ENCODE measurements at places on chromosomes 12 and 14.

- DNase-seq, result no peak
Observed at GRCh38 chr14:104871145-104871655, 6.1 kb downstream of the CEP170B start.

DNA sequence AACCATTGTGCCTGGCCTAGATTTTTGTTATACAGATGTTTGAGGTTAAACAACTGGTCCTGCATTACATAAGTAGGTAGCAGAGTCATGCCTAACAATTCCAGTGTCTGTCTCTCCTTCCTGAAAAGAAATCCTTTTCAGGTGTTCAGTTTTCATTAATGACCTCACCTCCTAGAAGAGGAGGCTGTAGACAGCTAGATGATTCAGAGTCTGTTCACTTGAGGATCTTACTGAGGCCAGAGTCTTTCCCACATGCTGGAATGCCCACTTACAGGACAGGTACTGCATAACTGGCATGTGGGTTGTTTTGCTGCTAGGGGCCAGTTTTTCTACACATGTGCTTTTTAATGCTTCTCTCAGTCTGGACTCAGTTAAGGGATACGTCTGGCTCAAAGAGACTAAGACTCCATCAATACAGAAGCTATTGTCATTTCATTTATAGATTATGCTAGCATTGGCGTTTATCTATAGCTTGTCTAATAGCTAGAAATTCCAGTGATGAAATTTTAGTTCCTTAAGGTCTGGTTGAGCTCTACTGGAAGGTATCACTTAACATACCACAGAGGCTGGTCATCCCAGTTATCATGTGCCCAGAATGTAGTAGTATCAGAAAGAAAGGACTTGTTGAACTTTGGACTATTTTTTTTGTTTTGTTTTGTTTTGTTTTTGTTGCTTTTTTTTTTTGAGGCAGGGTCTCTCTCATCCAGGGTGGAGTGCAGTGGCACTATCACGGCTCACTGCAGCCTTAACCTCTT, 206.4 kb downstream of the ERC1 start:
- no peak for DNase-seq

DNA sequence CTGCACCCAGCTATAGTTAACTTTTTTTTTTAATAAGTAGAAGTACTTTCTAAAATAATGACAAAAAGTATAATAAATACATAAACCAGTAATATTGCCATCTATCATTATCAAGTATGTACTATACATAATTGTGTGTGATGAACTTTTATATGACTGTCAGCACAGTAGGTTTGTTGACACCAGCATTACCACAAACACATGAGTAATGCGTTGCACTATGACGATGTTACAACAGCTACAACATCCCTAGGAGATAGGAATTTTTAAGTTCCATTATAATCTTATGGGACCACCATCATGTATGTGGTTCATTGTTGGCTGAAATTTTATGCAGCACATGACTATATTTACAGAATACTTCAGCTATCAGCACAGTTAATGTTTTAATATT, 62.9 kb upstream of the VSX2 start:
- DNase-seq, result no peak

- DNase-seq, result no peak
Observed at GRCh38 chr12:125193376-125194152, 128.3 kb downstream of the AACS start.

DNA sequence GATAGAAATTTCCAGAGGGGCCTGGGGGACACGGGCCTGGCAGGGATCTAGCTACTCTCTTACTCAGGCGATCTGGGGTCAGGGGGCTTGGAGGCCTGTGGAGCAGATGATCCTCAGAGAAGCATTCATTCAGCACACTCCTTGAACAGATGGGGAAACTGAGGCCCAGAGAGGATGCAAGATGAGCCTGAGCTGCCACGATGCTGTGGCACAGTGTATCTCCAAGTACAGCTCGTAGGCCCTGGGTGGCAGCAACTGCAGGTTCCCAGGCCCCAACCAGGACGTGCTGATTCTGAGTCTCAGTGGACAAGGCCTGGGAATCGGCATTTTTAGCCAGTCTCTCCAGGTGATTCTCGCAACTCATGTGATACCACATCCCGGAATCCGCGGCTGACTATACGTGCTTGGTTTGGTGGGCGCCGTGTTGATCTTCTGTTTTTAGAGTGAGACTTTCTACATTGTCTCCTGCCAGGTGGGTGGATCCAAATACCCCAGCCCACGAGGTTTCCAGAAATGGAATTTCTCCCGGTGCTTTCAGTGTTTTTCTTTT, 22.5 kb downstream of the ADGRD1 start:
- DNase-seq, result no peak

GRCh38 chr12:50081096-50081808, 3.9 kb upstream of the SMARCD1 start:
- DNase-seq, result peak; percentile 10

GRCh38 chr12:61525331-61525730, 734.9 kb upstream of the USP15 start:
- DNase-seq, result no peak

GRCh38 chr12:74770552-74770951, 232.9 kb downstream of the ATXN7L3B start:
- no peak for DNase-seq

GRCh38 chr12:86683568-86684304, 427.5 kb upstream of the MGAT4C start:
- DNase-seq, result no peak

GRCh38 chr14:61461808-61462275, 140.5 kb downstream of the PRKCH start:
- DNase-seq, result peak; percentile 72

GRCh38 chr12:105704787-105705186, 374.3 kb downstream of the C12orf75 start:
- DNase-seq, result no peak

GRCh38 chr14:85242666-85243065, 287.3 kb upstream of the FLRT2 start:
- no peak for DNase-seq

DNA sequence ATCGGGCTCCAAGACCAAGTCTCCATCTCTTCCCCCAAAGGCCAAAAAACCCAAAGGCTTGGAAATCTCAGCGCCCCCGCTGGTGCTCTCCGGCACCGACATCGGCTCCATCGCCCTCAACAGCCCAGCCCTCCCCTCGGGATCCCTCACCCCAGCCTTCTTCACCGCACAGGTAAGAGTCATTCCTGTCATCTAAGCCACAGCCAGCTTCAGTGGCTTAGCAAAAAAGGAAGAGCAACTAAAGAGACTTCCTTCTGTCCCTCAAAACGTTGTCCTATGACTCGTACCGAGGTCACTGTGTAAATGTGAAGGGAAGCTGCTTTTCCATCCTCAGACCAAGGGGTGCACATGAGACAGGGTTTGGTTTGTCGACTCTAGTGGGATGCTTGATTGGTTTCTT, 53.4 kb downstream of the ELK3 start:
- no peak for DNase-seq

DNA sequence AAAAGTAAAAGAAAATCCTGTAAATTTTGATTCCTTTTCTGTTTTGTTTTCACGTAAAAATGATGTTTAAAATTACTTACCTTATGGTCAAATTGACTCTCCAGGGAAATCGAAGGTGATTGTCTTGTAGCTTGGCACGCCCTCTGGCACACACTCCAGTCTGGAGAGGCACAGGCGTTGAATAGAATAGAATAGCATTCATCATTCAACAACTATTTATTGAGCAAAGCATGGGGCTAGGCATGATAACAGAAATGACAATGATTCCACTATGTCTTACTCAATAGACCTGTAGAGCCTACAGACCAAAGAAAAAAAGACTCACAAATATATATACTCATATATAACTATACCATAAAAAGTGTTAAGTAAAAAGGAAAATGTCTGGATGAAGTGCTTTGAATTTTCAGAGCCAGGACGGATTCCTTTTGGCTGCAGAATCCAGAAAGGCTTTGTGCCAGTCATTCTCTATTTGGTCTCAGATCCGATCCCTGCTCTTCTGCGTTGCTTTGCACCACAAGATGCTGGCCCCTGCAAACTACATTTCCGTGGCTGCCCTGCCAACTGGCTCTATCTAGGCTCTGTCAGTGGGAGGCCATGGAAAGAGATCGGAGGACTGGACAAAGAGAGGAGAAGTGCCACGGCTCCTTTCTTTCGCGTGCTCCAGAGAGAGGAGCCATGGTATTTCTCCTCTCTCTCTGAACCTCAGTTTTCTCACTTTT, 231.8 kb downstream of the CRADD start:
- DNase-seq, result no peak

DNA sequence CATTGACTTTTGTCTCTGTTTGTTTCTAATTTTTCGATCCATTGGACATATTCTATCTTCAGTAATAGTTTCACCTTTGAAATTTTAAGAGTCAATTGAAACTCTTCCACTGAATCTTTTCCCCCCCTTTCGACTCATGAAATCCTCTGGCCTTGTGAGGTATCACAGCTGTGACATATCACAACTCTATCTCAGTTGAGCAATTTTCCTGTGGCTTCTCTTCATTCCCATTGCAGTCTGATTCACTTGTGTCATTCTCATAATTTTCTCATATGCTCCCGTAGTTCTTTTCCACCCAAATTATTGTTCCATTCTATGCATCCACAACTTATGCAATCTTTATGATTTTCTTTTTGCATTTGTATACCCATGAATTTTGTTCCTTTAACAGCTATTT, 261.6 kb downstream of the DACT1 start:
- no peak for DNase-seq

DNA sequence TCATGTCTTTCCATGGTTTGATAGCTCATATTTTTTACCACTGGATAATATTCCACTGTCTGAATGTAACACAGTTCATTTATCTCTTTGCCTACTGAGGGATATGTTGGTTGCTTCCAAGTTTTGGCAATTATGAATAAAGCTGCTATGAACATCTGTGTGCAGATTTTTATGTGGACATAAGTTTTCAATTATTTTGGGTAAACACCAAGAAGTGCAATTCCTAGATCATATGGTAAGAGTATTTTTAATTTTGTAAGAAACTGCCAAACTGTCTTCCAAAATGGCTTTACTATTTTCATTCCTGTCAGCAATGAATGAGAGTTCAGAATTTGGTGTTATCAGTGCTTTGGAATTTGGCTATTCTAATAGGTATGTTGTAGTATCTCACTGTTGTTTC, 43.7 kb upstream of the SLC35F4 start:
- no peak for DNase-seq

- no peak for DNase-seq
Observed at GRCh38 chr12:3624273-3624672, 128.6 kb downstream of the CRACR2A start.

DNA sequence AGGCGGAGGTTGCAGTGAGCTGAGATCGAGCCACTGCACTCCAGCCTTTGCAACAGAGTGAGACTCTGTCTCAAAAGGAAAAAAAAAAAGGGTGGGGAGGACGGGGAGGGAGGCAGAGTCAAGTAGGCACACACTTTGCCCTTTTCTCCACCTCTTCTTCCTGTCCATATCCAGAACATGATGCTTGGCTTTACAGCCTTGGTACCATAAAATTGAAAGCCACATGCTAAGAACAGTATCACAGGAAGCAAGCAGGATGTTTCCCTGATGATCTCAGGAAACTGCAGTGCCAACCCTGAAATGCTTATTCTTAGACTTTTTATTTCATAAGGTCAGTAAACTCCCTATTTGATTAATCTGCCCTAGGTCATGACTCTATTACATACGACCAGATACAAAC, 32.5 kb upstream of the YAF2 start:
- DNase-seq, result no peak

- no peak for DNase-seq
Observed at GRCh38 chr14:52792097-52792415, 649 bp upstream of the GNPNAT1 start.

DNA sequence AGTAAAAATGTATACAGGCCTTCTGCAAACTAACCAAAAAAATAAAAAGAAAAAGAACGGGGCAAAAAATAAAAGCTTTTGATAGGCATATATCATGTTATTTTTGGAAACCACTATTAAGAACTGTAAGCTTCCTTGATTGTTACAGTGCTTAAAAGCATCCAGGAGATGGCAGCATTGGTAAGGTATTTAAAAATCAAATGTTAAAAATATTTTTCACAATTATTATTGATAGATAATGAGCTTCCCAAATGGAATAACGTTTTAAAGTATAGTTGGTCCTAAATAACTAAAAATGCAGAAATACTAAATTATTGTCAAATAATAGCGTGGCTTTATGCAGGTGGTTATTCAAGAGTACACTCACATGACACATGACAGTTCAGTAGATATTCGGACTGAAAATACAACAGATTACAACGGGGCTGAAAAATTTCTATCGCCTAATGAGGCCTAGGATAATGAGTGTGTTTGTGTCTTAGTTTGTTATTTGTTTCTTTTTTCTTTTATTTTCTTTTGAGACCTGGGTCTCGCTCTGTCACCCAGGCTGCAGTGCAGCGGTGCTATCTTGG, 127.2 kb upstream of the ATF7IP start:
- peak; percentile 52 for DNase-seq

DNA sequence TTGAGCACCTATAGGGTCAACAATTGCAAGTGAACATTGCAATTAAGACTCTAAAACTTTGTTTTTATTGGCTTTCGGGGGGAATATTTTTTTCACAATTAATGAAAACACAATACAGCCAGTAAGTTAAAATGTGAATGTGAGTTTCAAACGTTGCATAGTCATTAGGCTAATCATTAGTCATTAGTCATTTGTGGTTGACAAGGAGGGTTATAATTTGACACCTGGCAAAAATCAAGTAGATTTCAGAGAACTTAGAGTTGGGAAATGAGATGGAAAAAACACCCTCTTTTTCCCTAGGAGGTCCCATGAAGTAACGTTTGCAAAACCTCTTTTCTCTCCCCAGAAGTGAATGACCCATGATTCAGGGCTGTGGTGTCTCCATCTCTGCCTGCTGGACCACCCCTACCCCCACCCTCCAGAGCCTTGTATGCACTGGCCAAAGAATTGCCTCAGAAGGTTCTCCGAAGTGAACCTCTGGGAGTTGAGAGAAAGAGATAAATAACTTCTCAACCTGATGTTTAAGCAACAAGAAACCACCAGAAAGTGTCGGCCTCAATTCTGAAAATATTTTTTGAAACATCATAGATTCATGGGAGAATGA, 196.3 kb downstream of the PAX9 start:
- DNase-seq, result no peak

DNA sequence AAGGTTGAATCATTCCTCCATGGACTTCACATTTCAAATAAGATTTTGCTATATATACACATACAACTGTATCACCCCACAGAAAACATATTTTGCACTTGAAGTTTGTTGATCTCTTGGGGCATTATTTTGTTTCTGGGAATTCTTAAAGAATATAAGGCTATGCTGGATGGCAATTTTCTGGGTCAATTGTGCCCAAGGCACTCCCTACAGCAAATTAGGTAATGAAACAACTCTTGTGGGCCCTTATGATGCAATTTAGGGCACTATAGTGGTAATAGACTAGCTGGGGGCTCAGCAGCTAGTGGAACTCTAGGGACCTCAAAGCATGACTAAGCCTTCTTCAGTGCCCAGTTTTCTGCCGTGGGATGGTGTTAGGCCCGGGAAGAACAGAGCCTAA, 444.4 kb downstream of the NRXN3 start:
- DNase-seq, result peak; percentile 40

All from erythroblast (primary cell).